CD4-positive, CD25-positive, alpha-beta regulatory T cell (primary cell): ENCODE measurements at places on chromosomes 2 and 18. TPM values are rescaled to one million over a fixed set of nuclear protein-coding genes. Genes with fewer than 3 reads are reported as not detected.

The IL1R2 gene
- 1.8 TPM for total RNA-seq

The LRP2 gene
- not detected for total RNA-seq

DNA sequence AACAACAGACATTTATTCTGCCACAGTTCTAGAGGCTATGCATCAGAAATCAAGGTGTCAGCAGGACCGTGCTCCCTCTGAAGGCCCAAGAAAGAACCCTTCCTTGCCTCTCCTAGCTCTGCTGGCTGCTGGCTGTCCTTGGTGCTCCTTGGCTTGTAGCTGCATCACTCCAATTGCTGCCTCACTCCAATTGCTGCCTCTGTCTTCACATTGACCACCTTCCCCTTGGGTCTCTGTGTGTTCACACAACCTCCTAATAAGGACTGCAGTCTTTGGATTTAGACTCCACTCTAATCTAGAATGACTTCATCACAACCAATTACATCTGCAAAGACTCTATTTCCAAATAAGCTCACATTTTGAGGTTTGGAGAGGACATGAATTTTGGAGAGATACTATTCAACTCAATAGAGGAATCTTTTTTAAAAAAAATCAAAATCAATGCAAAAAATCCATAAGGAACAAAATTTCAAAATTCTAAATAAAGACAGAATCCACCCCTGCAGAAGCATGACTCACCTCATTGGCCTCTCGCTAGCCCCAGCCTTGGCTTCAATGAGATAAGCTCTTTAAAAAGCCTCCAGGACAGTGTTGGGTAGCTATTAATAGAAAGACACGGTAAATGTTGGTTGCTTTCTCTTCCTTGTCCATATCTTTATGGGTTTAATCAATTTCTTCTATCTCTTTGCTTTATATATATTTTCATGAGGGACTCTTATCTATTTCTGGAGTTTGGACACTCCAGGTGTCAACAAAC is 267.6 kb upstream of the MGAT5 start:
- peaks cover 4% of the 10 kb centered on the region for H3K27me3 ChIP-seq
- no peak overlapping the region for H3K4me3 ChIP-seq
- no peaks in the 10 kb centered on the region for H3K4me1 ChIP-seq

DNA sequence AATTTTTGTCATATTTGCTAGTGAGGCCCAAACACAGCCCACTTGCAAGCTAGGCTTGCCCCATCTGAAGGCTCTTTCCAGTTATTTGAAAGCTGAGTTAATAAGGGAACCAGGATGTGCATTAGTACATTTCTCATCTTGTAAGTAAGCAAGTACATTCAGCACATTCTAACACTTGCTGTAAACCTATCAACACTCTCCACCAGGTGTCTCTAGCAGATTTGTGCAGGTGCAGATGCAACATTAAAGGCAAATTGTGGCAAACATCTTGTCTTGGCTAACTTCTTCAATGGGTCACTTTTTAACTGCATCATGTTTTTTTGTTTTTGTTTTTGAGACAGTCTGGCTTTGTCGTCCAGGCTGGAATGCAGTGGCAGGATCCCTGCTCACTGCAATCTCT is 25.3 kb upstream of the MFSD6 start:
- no peak overlapping the region for H3K4me3 ChIP-seq
- H3K4me1 ChIP-seq: no peaks in the 10 kb centered on the region
- H3K36me3 ChIP-seq: no peaks in the 10 kb centered on the region
- no peaks in the 10 kb centered on the region for H3K27me3 ChIP-seq
- DNase-seq: peak; percentile 83

- H3K36me3 ChIP-seq: no peaks in the 10 kb centered on the region
- H3K27ac ChIP-seq: no peak overlapping the region
- no peaks in the 10 kb centered on the region for H3K4me1 ChIP-seq
- no peak overlapping the region for H3K4me3 ChIP-seq
Observed at GRCh38 chr2:109197491-109198418, 68.8 kb downstream of the SH3RF3 start.
